NCI-H510A treated with DMSO at 0.1 percent for 48 hours (cell line): ENCODE measurements at places on chromosomes 11 and 22.

- DNase-seq, result no peak
Observed at GRCh38 chr11:110059706-110060463, 33.3 kb upstream of the ZC3H12C start.

- no peak for DNase-seq
Observed at GRCh38 chr22:21946262-21946925, 6.3 kb downstream of the PPM1F start.

DNA sequence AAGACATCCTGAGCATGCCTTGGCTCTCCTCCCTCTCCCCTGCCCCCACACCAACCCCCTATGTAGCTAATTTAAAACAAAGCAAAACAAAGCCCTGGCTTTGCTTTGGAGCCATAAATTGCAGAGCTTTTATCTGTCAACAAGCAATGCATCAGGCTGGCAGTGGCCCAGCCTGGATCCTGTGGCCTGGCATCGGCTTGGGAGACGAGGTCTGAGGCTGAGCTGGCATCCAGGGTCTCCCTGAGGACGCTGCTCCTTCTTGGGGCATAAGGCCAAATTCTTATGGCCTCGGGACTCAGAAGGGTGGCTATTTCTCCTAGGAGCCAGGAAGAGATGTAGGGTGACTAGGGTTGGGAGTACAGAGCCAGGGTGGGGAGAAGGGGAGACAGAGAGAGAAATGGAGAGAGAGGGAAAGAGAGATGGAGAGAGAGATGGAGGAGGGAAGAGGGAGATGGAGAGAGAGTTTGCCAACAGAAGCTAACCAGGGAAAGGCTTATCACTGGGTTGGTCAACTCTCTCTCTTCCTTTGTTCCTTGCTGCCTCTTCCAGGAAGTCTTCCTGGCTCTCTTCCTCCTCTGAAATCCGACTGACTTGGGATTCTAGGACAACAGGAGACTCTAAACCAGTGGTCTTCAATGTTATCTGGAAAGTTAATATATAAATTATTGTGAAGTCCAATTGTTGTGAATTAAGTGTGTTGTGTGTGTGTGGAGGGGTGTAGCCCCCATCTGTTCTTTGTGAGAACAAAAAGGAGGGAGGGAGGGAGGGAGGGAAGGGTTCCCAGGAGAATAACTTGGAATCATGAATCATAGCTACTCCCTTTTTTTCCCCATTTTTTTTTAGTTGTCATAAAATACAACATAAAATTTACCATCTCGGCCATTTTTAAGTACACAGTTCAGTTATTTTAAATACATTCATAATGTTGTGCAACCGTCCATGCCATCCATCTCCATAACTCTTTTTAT is 29.1 kb downstream of the TSPAN18 start:
- DNase-seq, result no peak

DNA sequence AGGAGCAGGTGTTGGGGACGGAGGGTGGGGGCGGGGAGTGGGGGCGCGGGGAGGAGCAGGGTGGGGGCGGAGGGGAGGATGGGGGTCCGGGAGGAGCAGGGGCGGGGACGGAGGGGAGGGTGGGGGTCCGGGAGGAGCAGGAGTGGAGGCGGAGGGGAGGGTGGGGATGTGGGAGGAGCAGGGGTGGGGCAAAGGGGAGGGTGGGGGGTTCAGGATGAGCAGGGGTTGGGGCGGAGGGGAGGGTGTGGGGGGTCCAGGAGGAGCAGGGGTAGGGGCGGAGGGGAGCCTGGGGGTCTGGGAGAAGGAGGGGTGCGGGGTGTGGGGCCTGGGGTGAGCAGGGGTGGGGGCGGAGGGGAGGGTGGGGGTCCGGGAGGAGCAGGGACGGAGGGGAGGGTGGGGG is 17.1 kb downstream of the CRELD2 start:
- no peak for DNase-seq
